Activated T-helper 17 cell treated with anti-CD3 and anti-CD28 coated beads, Interleukin-2, amount 50 U/mL, for 72 hours (primary cell): ENCODE measurements at places on chromosomes 5 and 9. TPM values are rescaled to one million over a fixed set of nuclear protein-coding genes. Genes with fewer than 3 reads are reported as not detected.

GRCh38 chr9:126494746-126495145 is 119.0 kb upstream of the LMX1B start:
- no peak for ATAC-seq

- no peak for ATAC-seq
Measured at GRCh38 chr9:129648092-129648763, 6.3 kb upstream of the ASB6 start.

GRCh38 chr5:124274949-124275348 is 471.5 kb downstream of the ZNF608 start:
- no peak for ATAC-seq

- ATAC-seq, result no peak
Measured at GRCh38 chr9:107049803-107050184, 186.8 kb downstream of the ZNF462 start.

Gene DAB2IP
- total RNA-seq, result 0.09 TPM

Gene RGS7BP
- total RNA-seq, result not detected
